ENCODE measurements at places on chromosomes 1 and 21.

- H3K27ac ChIP-seq, result no peak overlapping the region
- no peak for DNase-seq
- no peaks in the 10 kb centered on the region for H3K4me1 ChIP-seq
- no peaks in the 10 kb centered on the region for H3K27me3 ChIP-seq
- H3K36me3 ChIP-seq, result no peaks in the 10 kb centered on the region
Observed at GRCh38 chr1:18234790-18235242, 127.2 kb downstream of the IGSF21 start.

GRCh38 chr1:115456441-115456961, 118.5 kb upstream of the NGF start:
- no peaks in the 10 kb centered on the region for H3K4me1 ChIP-seq
- H3K4me3 ChIP-seq, result no peak overlapping the region
- no peak overlapping the region for H3K27ac ChIP-seq
- no peaks in the 10 kb centered on the region for H3K36me3 ChIP-seq

DNA sequence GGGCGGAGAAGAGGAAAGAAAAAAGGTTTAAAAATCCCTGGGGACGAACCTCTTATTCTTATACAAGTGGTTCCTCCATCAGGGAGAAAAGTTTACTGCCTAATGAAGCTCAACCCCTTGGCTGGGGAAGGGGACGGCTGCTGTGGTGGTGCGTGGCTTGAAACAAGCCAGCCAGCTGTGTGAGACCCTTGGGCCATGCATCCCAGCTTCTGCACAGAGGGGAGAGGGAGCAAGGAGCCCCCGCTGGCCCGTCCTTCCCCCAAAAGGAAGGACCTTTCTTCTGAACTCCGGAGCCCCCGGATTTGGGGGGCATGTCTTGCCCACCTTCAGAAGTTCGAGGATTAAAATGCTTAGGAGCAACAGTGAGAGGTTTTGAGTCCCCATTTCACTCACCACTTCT, 67.3 kb downstream of the STUM start:
- no peak overlapping the region for H3K4me3 ChIP-seq
- DNase-seq, result no peak
- no peak overlapping the region for H3K27ac ChIP-seq
- H3K27me3 ChIP-seq, result no peaks in the 10 kb centered on the region
- no peaks in the 10 kb centered on the region for H3K4me1 ChIP-seq

GRCh38 chr1:15598436-15598835, 13.6 kb upstream of the AGMAT start:
- no peaks in the 10 kb centered on the region for H3K27me3 ChIP-seq
- H3K4me1 ChIP-seq, result no peaks in the 10 kb centered on the region
- DNase-seq, result no peak
- no peak overlapping the region for H3K27ac ChIP-seq
- no peaks in the 10 kb centered on the region for H3K36me3 ChIP-seq

DNA sequence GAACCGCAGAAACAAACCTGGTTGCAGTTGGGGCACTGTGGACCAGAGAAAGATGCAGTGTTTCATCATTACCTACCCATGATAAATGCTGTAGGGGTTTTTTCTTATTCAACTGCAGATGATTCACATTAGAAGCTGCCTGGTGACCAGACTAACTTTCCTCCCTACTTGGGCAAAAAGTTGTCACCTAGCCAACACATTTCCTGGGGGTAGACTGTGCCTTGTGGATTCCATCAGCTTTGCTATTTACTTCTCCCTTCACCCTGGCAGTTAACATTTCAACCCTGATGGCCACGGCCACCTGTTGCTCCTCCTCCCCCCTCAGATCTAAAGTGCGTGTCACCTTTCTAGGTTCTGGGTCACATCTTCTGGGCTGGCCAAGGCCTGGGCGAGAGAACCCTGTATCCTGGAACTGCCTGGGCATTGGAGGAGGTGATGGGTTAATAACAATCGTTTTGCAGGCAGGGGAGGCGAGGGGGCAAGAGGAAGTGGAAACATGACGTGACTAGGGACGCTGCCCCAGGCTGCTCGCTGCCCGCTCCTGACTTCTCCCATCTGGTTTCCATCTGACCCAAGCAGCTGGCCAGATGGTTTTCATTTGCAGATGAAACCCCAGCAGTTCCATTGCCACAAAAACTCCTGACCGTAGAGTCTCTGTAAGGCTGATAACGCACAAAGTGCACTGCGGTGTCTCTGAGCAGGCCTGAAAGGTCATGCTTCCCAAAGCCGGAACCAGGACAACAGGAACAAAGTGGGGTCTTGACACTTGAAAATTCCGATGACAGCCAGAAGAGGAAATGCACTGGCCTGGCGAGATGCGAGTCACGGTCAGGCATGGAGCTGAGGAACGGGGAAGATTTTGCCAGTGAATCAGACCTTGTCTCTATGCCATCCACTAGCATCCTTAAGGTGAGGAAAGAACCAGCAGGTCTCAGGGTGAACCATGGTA, 36.6 kb downstream of the CAPZB start:
- peaks cover 78% of the 10 kb centered on the region for H3K4me1 ChIP-seq
- H3K27me3 ChIP-seq, result no peaks in the 10 kb centered on the region
- no peak overlapping the region for H3K4me3 ChIP-seq
- peaks cover 21% of the 10 kb centered on the region for H3K36me3 ChIP-seq
- no peak overlapping the region for H3K27ac ChIP-seq

- H3K4me1 ChIP-seq, result peaks cover 14% of the 10 kb centered on the region
- no peak overlapping the region for H3K27ac ChIP-seq
Observed at GRCh38 chr1:89285745-89286380, 13.2 kb upstream of the GBP5 start.

DNA sequence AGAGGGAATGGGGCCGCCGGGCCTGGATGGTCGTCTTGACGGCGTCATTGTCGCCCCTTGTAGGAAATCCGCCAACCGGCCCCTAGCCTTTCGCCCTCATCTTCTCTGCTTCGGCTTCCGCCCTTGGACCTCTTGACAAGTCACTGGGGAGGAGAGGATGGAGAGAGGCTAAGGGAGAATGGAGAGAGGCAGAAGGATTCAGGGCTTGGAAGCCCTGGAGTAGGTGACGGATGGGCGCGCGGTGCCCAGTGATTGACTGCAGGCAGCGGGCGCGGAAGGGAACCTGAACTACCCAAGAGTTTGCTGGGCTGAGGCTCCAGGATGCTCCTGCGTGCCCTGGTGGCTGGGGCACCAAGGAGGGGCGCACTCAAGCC, 651 bp downstream of the PDE4B start:
- no peaks in the 10 kb centered on the region for H3K4me1 ChIP-seq
- peaks cover 3% of the 10 kb centered on the region for H3K27me3 ChIP-seq
- H3K27ac ChIP-seq, result no peak overlapping the region
- no peak overlapping the region for H3K4me3 ChIP-seq
- no peaks in the 10 kb centered on the region for H3K36me3 ChIP-seq
- DNase-seq, result no peak

GRCh38 chr1:158124999-158125398, 55.7 kb upstream of the CD1D start:
- DNase-seq, result peak; percentile 86
- no peaks in the 10 kb centered on the region for H3K36me3 ChIP-seq
- peaks cover 5% of the 10 kb centered on the region for H3K4me1 ChIP-seq
- no peak overlapping the region for H3K27ac ChIP-seq
- no peak overlapping the region for H3K4me3 ChIP-seq

- no peaks in the 10 kb centered on the region for H3K27me3 ChIP-seq
- no peak overlapping the region for H3K4me3 ChIP-seq
- H3K27ac ChIP-seq, result no peak overlapping the region
- no peaks in the 10 kb centered on the region for H3K36me3 ChIP-seq
Observed at GRCh38 chr1:94988356-94988755, 61.4 kb upstream of the CNN3 start.

DNA sequence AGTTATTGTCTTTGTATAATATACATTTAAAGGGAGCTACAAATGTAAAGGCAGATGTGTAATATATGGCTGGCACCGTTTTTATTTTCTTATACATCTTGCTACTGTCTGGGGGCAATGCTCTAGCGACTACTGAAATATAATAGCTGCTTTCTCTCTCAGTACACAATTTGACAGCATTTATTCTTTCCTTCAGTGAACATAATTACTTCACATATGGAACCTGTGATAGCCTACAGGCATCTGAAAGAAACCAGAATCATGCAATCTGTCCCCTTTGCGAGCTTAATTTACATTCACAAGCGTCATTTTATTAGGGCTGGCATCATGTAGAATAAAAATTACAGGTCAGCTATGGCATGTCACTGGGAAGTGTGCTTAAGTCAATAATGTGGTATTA, 557.5 kb upstream of the PTBP2 start:
- no peaks in the 10 kb centered on the region for H3K4me1 ChIP-seq
- DNase-seq, result no peak
- no peak overlapping the region for H3K27ac ChIP-seq
- H3K36me3 ChIP-seq, result no peaks in the 10 kb centered on the region

DNA sequence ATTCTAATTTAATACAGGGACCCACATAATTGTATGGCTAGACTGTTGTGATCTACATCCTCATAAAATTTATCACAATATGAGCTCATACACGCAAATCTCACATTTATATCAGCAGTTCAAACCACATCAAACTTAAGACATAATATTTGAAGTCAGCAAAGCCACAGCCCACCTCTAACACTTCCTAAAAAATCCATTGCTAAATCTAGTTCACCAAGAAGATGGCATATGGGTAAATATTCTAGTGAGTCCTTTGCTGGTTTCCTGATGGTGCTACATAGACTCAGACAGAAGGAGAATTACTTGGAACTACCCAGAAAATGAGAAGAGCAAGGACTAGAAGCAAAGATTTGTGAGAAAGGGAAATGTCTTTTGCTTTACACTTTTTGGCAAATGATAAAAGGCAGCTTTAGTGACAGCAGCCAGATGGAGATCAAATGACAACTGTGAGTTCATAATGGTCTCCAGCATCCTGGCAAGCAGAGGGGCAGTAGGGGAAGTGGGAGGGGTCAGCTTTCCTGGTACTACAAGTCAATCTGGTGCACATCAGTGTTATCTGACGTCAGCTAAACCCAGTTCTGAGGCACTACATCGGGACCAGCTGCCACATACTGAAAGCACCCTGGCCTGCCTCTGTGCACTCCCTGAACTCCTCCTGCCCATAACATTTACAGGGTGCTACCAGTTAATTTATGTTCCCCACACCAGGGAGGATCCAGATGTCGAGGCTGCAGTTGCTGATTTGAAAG, 10.6 kb upstream of the GADD45A start:
- DNase-seq, result no peak
- no peaks in the 10 kb centered on the region for H3K36me3 ChIP-seq
- no peak overlapping the region for H3K27ac ChIP-seq
- no peaks in the 10 kb centered on the region for H3K4me1 ChIP-seq

- H3K36me3 ChIP-seq, result no peaks in the 10 kb centered on the region
- no peak overlapping the region for H3K27ac ChIP-seq
- DNase-seq, result no peak
Observed at GRCh38 chr1:38814444-38814983, 45.1 kb downstream of the RRAGC start.

DNA sequence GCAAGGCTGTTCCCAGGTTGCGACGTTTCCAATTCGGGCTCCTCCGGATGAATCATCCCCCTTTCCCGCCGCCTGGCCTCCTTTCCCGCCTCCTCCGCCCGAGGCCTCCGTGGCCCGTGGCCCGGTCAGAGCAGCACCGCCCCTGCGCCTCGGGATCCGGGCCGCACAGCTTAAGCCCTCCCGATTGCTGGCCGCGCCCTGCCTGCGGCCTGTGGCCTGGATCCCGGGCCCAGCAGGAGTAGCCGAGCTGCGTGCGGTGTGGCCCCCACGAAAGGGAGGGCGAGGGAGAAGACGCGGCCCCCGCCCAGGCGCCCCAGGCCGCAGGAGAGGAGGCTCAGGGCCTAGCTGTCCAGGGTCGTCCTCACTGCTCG, 1.0 kb downstream of the TMEM200B start:
- H3K4me3 ChIP-seq, result peak overlapping the region; percentile 47
- H3K27me3 ChIP-seq, result peaks cover 50% of the 10 kb centered on the region
- no peak for DNase-seq
- peaks cover 32% of the 10 kb centered on the region for H3K4me1 ChIP-seq
- H3K27ac ChIP-seq, result no peak overlapping the region

DNA sequence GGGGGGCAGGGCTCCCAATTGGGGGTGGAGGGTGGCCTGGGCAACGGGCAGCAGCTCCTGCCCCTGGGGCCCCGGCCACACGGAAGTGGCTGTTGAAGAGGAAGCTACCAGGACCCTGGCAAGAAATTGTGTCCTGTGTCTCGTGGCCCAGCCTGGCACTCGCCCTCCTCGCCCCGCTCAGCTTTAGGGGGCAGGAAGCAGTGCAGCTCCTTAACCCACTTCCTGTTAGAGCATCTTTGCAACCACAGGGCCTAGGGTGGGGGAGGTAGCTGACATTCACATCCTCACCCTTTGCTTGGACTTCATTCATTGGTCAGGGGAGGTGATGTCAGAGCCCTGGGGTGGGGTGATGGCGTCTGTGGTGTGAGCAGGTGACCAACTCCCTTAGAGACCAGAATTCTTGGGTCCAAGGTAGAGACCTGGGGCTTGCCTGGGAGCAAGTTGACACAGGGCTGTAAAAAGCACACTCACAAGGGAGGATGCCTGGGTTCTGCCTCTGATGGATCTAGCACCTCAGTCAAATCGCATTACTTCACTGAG, at the start of gene ARHGAP30:
ARHGAP30 (minus strand) TSS at position 161 of the 540 bp plus-strand sequence. CDS start 267 bp downstream, outside the sequence.
- peaks cover 34% of the 10 kb centered on the region for H3K4me1 ChIP-seq
- H3K27me3 ChIP-seq, result no peaks in the 10 kb centered on the region
- H3K4me3 ChIP-seq, result peak within 1 kb of the TSS; percentile 96
- peaks cover 2% of the 10 kb centered on the region for H3K36me3 ChIP-seq
- peak within 1 kb of the TSS; percentile 95 for H3K27ac ChIP-seq

- H3K27ac ChIP-seq, result no peak overlapping the region
- H3K4me1 ChIP-seq, result no peaks in the 10 kb centered on the region
- no peak for DNase-seq
- H3K4me3 ChIP-seq, result no peak overlapping the region
- H3K36me3 ChIP-seq, result peaks cover 2% of the 10 kb centered on the region
- no peaks in the 10 kb centered on the region for H3K27me3 ChIP-seq
Observed at GRCh38 chr21:34126269-34126668, 52.9 kb downstream of the MRPS6 start.

GRCh38 chr1:188056011-188056410, 1227.3 kb downstream of the PLA2G4A start:
- no peaks in the 10 kb centered on the region for H3K4me1 ChIP-seq
- no peaks in the 10 kb centered on the region for H3K27me3 ChIP-seq
- no peak for DNase-seq
- H3K27ac ChIP-seq, result no peak overlapping the region

- no peak overlapping the region for H3K4me3 ChIP-seq
- no peaks in the 10 kb centered on the region for H3K4me1 ChIP-seq
- H3K27me3 ChIP-seq, result no peaks in the 10 kb centered on the region
Observed at GRCh38 chr1:109781806-109782205, 18.1 kb upstream of the EPS8L3 start.

DNA sequence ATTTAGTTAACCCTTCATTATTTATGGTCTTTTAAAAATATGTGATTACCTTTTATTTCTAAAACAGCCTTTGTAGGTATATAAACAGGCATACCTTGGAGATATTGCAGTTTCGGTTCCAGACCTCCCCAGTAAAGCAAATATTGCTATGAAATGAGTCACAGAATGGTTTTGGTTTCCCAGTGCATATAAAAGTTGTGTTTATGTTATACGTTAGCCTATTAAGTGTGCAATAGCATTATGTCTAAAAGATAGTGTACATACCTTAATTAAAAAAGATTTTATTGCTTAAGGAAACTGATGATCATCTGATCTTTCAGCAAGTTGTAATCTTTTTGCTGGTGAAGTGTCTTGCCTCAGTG, 44.1 kb downstream of the XCL2 start:
- H3K4me3 ChIP-seq, result no peak overlapping the region
- H3K4me1 ChIP-seq, result no peaks in the 10 kb centered on the region
- H3K27ac ChIP-seq, result no peak overlapping the region
- no peaks in the 10 kb centered on the region for H3K36me3 ChIP-seq

Measured in B cell (primary cell).